ENCODE measurements at places on chromosomes 7 and 10.

DNA sequence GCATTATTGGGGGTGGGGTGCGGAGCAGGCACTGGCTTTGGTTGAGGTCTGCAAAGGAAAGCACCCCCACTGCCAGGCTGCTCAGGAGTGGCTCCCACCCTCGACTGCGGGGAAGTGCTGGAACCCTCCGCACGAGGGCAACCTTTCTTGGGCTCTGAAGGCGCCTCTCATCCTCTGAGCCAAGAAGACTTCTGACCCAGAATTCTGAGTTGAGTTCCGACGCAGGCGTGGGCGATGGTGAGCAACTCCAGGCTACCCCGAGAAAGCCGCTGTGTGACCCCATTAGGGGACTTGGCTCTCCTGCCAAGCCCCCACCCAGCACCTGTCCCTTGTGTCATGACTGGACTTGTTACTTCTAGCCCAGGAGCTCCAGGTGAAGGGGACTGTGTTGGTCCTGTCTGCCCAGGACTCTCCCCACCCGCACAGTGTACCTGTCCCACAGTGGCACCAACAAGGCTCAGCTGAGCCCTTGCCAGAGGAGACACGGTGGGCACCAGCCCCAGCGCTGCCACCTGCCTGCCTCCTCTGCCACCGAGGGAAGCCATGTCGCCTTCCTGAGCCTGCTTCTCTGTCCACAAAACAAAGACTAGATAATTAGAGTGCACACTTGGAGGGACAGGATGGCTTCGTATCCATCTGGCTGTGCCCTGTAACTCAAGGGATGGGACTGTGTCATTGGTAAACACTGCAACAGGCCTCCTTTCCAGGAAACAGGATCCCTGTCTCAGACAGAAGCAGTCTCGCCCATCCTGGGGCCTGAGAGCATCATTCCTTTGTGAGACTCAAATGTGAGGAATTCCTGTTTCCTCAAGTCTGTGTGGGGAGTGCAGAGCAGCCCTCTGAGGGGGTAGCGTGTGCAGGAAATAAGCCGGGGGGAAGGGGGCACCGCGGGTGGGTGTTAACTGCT is 128.8 kb downstream of the LHPP start:
- no peak for DNase-seq

- no peak for DNase-seq
Measured at GRCh38 chr10:78460204-78460603, 426.5 kb downstream of the RPS24 start.

GRCh38 chr7:33716581-33717477 is 188.5 kb upstream of the BMPER start:
- no peak for DNase-seq

DNA sequence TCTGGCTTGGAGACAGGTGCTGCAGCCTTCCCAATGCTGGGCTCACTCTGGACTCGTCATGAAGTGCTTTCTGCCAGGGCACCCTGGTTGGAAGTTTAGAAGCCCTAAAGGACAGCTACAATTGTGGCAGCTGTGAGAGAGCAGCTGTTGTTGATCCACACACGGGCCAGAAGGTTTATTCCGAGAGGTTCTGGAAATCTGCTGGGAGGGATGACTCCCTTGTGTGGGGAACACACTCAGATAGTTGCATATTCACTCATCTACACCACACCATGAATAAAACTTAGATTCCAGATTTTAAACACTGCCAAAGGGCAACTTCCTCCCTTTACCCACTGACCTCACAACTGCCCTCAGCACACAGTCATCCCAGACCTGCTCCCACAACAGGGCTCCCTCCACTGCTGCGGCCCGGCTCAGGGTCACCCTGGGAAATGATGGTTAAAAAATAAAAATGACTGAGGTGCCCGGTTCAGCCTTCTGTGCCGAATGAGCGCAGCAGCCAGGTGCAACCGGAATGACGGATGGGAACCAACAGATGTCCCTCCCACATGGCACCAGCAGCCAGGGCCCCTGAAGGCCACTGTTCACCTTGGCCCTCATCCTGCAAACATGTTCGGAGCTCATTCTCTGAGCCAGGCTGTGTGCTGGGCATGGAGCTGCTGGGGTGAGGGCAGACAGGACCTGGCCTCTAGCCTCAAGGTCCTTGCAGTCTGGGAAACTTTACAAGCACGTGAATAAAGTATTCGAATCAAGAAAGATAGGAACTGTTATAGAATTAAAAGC is 40.2 kb downstream of the ASB13 start:
- DNase-seq = no peak

- DNase-seq = peak; percentile 55
Measured at GRCh38 chr10:6232846-6233724, 30.4 kb downstream of the PFKFB3 start.
